ENCODE measurements at places on chromosomes 16 and 17.

GRCh38 chr16:56869513-56870275 lies 4.7 kb downstream of the SLC12A3 start:
- DNase-seq, result no peak

DNA sequence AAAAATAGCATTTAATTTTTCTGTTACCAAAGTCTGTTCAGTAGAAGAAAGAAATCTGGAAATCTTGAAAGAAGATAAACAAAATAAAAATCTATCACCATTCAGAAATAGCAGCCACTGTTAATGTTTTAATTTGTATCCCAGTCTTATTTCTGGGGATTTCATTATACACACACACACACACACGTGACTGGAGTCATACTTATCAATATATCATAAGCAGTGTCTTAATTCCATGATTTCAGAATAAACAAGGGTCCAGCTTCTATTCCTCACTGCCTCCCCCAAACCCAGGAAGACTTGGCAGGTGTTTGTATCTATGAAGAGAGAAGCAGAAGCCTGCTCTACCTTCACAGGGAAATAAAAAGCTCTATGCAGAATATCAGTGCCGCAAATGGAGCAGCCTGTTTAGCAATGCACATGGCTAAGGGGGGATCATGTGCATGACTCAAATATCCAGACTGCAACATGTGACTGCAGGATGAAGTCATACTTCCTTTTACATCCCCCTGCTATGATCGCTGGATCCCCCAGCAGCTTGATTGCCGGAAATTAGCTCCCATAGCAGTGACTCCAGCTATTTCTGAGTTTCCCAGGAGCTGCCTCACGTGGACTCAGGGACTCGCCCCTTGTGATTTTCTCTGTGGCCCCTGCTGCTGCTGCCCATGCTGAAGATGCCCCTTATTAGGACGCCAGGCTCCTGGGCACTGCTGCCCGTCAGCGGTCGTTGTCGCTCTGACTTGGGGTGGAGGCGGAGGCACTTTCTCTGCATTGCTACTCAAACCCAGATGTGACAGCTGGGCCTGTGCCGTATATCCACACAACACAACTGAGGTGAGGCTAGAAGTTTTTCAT lies 341.0 kb downstream of the CPPED1 start:
- DNase-seq, result no peak

DNA sequence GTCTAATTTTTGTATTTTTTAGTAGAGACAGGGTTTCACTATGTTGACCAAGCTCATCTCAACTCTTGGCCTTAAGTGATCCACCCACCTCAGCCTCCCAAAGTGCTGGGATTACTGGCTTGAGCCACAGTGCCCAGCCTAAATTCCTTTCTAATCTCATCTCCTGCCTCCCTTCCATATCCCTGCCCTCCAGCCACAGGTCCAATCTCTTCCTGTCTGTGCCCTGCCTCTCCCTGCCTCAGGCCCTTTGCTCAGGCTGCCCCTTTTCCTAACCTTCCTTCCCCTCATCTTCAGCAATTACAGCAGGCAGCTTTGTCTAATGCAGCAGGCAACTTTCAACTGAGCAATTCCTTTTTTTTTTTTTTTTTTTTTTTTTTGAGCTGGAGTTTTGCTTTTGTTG lies 46.8 kb downstream of the CFAP20 start:
- no peak for DNase-seq

DNA sequence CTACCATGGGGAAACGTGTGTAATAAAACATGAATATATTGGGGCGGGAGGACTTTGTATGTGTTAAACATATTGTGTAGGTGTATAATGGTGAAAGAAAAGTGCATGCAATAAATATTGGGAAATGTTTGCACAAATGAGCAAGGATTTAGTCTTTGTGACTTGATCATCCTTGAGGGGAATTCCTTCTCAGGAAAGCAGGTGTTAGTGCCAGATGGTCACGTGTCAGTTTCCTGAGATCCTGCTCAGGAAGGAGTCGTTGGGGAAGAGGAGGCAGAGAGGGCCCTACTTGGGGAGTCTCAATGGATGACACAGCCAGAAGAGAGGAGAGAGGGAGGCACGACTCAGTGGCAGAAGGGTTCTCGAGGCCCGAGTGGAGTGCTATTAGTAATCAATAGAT lies 53.2 kb downstream of the MSI2 start:
- DNase-seq, result no peak

- DNase-seq, result no peak
These were observed 32.1 kb downstream of the IST1 start for GRCh38 chr16:71927383-71927782.

DNA sequence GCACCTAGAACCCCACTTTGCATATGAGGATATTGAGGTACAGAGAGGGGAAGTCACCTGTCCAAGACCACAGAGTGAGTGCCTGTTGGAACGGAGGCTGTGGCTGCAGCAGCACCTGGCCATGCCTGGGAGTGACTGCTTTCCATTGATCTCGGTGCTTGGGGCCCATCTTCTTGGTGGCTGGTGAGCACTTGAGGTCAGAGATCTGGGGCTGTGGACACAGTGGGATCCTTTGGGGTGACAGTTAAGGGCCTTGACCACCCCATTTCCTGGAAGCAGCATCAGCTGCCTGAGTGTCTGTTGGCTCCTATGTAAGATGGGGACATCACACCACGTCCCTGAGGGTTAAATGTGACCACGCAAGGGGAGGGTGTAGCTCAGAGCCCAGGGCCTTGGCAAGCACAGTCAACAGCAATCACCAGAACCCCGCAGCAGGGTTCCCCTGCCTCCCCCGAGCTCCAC lies 111.7 kb downstream of the IRF8 start:
- DNase-seq, result no peak

- no peak for DNase-seq
These were observed 1.7 kb downstream of the CCDC154 start for GRCh38 chr16:1442697-1443096.

- DNase-seq, result no peak
These were observed 13.9 kb downstream of the GNGT2 start for GRCh38 chr17:49196520-49196919.

GRCh38 chr16:68082629-68083238 lies 2.4 kb upstream of the NFATC3 start:
- no peak for DNase-seq

DNA sequence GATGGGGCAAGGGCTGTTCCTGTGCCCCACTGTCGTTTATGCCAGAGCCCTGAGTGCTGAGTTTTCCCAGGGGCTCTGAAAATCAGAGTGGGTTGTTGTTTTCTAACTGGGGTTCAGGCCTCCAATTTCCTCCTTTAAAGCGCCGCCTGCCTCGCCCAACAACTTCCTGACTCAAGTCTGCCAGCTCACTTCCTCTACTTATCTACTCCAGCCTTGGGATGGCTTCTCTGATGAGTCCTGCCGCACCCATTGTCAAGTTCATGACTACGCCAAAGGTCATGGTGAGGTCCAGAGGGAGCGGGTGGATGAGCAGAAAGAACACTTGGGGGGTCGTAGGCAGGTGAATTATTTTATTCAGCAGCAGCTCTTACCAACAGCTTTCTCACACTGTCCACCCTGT lies 104.7 kb downstream of the UTP18 start:
- no peak for DNase-seq

GRCh38 chr17:59366773-59367656 lies 35.6 kb downstream of the YPEL2 start:
- DNase-seq, result no peak

DNA sequence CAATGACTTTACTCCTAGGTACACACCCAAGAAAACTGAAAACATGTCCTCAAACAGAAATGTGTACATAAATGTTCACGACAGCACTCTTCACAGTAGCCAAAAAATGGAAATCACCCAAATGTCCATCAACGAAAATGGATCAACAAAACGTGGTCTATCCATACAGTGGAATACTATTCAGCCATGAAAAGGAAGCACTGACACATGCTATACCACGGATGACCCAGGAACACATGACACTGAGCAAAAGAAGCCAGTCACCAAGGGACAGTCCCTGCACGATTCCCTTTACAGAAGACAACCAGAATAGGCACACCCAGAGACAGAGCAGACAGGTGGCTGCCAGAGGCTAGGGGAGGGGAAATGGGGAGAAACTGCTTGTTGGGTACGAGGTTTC lies 11.3 kb downstream of the ZNF500 start:
- DNase-seq, result no peak

- DNase-seq, result no peak
These were observed 37.2 kb upstream of the HS3ST3A1 start for GRCh38 chr17:13638855-13639458.

DNA sequence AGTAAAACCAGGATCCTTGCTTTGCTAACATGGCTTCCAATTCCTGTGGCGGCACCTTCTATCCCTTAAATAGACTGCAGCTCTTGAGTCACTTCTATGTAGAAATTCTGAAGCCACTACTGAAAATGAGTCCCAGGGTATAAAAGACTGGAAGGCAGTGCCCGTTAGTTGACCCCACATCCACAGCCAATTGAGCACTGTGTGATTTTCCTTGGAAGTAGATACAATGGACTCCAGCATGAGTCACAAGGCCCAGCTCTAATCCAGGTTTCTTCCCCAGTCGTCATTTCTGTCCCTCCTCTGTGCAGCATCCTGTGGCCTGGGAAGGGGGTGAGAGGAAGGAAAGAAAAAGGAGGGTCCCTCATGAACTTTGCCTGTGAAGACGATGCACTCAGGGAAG lies 69.5 kb downstream of the HLF start:
- no peak for DNase-seq

DNA sequence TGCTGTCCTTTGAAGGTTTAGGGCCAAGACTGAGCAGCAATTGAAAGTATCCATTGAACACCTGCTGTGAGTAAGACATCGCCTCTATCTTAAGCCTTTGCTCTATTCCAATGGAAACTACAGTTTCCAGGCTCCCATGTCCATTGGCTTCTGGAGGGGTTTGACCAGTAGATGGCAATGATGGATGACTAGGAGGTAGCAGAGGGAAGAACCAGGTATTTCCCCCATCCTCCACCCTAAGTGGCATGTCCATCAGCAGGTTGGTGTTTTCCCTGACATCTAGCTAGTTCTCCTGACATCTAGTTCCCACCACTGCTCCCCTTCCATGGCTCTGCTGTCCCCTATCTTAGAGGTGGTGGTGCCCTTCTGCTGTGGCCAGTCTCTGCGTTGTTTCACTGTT lies 58.7 kb downstream of the CENPV start:
- DNase-seq, result no peak

DNA sequence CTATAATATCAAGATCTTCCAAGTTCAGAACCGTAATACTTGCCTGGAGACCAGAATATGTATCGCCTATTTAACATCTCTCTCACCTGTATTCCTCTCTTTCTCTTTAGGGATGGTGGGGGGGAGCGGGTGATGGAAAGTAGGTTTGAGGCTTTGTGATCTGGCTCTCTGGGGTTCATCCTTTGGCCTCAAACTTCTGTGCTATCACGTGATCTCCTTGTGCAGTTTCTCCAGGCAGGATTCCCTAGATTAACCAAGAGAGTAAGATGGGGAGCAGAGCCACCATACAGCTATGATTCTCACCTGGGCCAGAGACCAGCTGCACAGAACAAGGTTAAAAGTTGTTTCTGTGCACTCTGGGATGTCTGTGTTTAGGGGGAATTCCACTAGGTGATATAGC lies 5.2 kb downstream of the TMEM100 start:
- no peak for DNase-seq

All from vagina (tissue), 2 donors.